ENCODE measurements at places on chromosomes 7 and 10. TPM values are rescaled to one million over a fixed set of nuclear protein-coding genes. Genes with fewer than 3 reads are reported as not detected.

GRCh38 chr10:3074145-3074665 lies 6.9 kb downstream of the PFKP start:
- DNase-seq, result no peak

- DNase-seq, result no peak
Measured at GRCh38 chr7:73865738-73866445, 4.9 kb downstream of the TMEM270 start.

DNA sequence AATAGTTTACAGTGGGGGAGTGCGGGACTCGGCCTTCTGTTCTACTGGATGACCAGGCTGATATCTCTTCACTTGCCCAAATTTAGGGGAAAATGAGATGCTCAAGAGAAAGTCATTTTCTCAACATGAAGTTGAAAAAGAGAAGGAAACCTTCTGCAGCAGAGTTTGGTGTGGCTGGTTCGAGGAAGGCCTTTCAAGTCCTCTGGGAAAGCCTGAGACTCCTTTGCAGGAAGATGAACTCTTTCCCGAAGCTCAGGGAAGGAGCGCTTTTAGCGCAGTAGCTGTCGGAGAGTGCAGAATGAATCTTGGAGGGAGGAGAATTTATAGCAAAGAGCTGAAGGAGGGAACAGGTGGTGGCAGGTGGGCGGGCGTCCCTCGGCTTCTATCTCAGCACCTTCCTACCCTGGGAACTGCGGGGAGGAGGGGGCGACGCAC lies at the start of gene ATOH7:
Gene ATOH7 (minus strand): TSS at position 297 of the 435 bp plus-strand sequence. CDS start 436 bp downstream, outside the sequence.
- DNase-seq, result no peak

GRCh38 chr7:75995052-75995471 lies 667 bp upstream of the TMEM120A start:
- DNase-seq, result no peak

GRCh38 chr7:47331179-47331565 lies 250.7 kb downstream of the TNS3 start:
- no peak for DNase-seq

DNA sequence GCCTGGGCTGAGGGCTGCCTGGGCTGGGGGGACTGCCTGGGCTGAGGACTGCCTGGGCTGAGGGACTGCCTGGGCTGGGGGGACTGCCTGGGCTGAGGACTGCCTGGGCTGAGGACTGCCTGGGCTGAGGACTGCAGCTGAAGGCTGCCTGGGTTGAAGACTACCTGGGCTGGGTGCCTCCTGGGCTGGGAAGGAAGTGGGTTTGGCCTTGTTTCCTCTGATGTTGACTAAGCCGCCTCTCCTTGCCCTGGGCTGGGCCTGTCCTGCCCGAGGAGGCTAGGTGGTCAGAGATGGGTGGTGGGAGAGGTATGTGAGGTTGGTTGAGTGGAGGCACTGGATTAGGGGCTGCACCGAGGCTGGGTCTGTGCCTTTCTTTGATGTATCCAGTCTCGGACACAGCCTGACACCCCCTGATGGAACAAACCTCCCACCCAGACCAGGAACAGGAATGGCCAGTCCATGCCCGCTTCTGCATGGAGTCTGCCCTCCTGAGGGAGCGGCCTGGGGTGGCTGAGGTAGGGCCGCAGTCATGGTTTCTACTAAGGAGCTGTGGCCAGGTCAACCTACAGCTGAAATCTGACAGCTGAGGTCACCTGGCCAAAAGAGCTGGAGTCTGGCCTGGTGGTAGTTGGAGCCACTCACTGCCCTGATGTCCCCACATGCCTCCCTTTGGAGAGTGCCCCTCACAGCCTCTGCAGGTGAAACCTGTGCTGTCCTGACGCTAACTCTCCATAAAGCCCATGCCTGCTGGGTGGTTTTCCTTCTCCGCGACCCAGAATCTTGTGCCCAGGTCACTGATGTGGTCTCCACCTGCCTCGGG lies 22.3 kb downstream of the SCART1 start:
- DNase-seq, result no peak

GRCh38 chr10:22620140-22620857 lies 94.1 kb downstream of the PIP4K2A start:
- no peak for DNase-seq

DNA sequence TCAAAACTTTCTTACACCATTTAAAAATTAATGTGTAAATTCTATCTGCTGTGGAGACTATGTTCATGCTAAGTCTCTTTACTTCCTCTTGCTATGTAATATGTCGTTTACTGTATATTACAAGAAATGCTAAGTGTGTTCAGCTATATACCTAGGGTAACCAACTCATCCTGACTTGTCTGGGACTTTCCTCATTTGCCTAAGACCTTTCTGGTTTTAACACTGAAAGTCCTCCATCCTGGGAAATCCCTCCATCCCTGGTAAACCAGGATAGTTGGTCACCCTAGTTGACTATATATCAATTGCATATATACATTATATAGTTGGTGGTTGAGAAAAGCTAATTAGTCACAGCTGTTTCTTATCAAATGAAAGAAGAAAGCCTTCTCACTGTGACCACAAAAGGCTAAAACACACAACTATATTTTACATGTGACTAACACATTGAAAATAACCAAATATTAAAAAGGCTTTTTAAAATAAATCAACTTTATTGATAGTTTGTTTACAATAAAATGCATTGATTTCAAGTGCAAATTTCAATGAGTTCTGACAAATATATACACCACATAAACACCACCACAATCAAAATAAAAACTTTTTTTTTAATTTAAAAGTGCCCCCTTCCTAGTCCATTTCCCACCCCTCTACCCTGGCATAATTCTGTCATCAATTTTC lies 167.7 kb upstream of the INHBA start:
- DNase-seq, result no peak

GRCh38 chr10:125166658-125167057 lies 6.3 kb upstream of the CTBP2 start:
- no peak for DNase-seq

GRCh38 chr7:157461573-157462418 lies 125.0 kb downstream of the DNAJB6 start:
- DNase-seq, result no peak

- no peak for DNase-seq
Measured at GRCh38 chr7:16404636-16405035, 16.7 kb downstream of the CRPPA start.

GRCh38 chr10:121949451-121949850 lies 21.6 kb upstream of the ATE1 start:
- DNase-seq, result no peak

DNA sequence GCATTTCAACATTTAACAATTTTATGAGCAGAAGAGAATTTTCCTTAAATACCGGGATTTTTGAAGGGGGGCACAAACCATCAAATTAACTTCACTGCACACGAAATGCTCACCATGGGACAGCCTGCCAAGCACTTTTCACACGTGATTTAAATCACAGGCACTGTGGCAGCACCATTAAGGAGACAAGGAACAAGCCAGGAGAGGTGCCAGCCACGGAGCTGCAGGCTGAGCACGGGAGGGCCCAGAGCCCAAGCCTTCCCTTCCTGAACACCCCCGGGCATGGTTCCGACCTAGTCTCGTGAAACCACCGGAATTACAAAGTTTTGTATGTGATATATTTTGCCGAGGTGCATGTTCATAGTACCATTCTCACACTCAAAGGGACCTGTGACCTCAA lies 13.4 kb downstream of the PITRM1 start:
- no peak for DNase-seq

GRCh38 chr7:137715533-137715932 lies 131.2 kb downstream of the DGKI start:
- DNase-seq, result no peak

- no peak for DNase-seq
Measured at GRCh38 chr7:111199643-111200042, 108.7 kb downstream of the LRRN3 start.

DNA sequence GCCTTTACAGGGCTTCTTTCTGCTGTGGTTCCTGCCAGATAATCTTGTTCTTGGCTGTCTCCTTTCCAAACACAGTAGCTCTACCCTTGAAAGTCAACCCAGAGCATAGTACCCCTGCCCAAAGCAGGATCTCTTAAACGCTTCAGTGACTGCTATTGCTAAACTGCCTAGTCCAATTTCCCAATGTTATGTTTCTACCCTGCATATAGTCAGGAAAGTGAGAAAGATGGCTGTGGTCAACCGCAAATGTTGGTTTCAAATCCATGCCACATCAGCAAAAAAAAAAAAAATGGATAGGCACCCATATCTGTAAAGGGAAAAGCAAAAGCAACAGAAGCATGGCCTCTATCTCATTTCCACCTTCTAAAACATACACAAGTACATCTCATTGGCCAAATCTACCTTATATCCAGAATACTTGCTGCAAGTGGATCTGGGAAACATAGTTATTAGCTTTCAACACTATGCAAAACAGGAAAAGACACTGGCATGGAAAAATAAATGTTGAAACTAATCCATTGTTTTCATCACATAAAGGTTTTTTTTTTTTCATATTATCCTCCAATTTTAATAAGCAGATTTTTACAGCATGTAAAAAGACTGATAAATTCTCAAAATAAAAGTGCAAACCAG lies 59.8 kb downstream of the DNAJC1 start:
- DNase-seq, result no peak

DNA sequence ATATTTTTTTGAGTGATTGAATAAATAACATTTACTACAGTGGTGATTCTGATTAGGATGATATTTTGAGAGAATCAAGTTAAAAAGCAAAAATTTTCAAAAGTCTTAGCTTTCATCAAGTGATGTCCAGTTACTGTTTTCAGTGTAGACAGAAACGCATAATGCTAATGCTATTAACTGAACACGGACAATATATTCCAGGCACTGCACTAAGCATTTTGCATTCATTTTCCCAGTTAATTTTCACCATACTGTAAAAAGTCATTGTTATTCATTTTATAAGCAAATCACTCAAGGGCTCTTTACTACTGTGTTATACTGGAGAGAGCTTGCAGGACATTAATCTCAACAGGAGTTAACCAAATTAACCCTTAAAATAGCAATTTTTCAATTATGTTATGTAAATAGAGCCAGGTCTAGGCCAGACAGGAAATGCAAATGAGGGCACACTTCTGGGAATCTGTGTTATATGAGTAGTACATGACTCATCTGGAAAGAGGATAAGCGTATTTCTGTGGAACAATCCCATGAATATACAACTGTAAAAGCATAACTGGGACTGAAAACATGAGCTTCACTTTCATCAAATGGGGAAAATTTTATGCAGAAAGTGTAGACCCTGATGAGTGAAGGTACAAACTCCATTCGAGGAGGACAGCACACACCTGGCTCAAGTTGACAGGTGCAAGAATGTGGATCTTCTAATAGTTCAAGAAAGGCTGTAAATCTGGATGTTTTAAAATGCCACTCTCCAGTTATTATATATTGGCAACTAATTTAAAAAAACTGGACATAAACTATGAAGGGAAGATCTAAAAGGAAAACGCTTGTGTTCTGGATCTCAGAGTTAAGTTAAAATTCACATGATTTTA lies 75.4 kb downstream of the ANK3 start:
- no peak for DNase-seq

- no peak for DNase-seq
Measured at GRCh38 chr10:111551001-111551400, 474.2 kb downstream of the ADRA2A start.

- DNase-seq, result no peak
Measured at GRCh38 chr7:26438078-26438477, 146.4 kb downstream of the SNX10 start.

GRCh38 chr10:4834898-4835405 lies 8.9 kb downstream of the AKR1E2 start:
- no peak for DNase-seq

- DNase-seq, result no peak
Measured at GRCh38 chr7:77441046-77441445, 24.9 kb upstream of the GSAP start.

DNA sequence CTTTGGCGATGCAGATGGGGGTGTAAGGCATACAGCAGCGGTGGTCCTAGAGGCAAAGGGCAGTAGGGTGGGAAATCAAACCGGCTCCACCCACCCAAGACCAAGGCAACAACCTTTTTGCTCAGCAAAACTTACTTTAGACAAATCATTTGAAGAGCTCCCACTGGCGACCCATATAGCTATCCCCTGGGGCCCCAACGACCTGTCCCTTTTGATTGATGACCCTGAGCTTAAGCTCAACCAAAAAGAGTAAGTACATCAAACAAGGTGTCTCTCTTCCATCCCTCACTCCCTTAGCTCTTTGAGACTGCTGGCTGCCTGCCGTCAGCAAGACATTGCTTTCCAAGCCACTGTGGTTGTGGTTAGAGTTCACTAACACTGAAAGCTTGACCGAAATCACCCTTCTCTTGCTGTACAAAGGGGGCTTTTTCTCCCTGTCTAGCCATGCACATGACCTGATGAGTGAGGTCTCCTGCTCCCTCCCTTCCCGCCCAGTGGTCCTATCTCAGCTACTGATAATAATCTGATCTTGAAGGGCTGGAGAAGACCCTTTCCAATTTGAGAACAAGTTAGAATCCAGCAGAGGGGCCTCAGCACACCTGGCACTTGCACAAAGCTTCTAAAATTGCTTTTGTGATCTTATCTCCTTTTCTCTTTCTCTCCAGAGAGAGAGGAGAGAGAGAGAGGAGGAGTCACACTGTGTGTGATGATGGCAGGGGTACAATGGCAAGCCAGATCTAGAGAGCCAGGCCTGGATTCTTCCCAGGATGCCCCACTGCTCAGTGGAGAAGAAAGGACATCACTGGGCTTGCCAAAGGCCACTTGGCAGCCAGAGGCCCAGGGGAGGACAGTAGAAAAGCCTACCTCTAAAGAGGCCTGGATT lies 42.2 kb downstream of the XPNPEP1 start:
- DNase-seq, result no peak

- DNase-seq, result no peak
Measured at GRCh38 chr10:26048756-26049155, 114.7 kb downstream of the MYO3A start.

DNA sequence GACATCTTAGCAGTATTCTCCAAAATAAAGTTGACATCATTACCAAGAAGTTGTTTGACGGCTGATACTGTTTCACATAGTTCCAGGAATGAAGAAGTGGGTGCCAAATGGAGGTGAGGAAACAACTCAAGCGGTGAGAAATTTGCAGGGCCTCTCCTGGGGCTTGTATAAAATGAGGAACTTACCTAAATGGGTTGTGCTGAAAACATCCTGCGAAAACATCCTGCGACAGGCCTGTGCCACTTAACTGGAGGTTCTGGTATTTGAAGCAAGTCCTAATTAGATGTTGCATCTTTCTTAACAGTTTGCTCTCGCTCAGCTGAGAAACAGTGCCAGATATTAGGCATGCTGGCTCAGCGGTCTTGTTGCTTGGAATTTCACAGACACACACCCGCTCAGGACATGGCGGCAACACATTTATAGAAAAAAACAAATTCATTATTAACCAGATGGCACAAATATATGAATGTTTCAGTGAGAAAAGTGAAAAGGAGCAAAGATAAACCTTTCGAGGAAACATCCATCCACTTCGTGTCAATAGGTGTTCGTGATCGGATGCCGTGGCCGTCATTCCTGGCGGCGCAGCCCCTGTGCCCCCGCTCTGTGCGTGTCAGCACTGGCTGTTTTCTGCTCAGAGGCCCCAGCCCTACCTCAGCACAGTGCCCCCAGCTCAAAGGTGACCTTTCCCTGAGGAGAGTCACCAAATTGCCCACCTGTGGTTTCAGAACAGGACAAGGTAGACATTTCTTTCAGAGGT lies 48.1 kb downstream of the CDC123 start:
- DNase-seq, result no peak

- DNase-seq, result no peak
Measured at GRCh38 chr10:112376396-112376790, 2.5 kb downstream of the ACSL5 start.

Gene MMD2
- not detected for total RNA-seq

Gene CCL24
- total RNA-seq, result not detected

Gene FOXP2
- total RNA-seq, result 12.6 TPM

Gene ZNF786
- 4.4 TPM for total RNA-seq

Gene TMEM229A
- total RNA-seq, result not detected

Gene PHTF2
- 5.6 TPM for total RNA-seq

Gene PHYHIPL
- 6.9 TPM for total RNA-seq
